ENCODE measurements at places on chromosomes 5 and 9.

DNA sequence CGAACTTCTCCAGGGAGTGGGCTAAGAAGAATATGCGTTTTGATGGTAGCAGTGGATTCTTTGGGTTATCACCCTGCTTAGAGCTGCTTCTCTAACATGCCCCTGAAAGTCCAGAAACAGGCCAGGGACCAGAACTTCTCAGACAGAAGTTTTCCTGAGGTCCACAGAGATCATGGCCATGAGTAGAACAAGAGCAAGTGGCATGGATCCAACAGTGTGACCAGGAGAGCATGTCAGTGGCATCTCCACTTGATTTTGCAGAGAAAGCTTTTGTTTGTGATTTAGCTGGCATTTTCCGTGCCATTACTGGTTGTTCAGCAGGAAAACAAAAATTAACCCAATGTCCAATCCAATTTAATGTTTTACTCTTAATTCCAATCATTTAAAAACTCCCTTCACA, 298.5 kb upstream of the CD180 start:
- DNase-seq = no peak

- DNase-seq = no peak
These were observed 99.3 kb upstream of the NIPBL start for GRCh38 chr5:36777105-36777757.

GRCh38 chr9:108750661-108751215, 105.0 kb downstream of the ACTL7B start:
- DNase-seq = no peak

DNA sequence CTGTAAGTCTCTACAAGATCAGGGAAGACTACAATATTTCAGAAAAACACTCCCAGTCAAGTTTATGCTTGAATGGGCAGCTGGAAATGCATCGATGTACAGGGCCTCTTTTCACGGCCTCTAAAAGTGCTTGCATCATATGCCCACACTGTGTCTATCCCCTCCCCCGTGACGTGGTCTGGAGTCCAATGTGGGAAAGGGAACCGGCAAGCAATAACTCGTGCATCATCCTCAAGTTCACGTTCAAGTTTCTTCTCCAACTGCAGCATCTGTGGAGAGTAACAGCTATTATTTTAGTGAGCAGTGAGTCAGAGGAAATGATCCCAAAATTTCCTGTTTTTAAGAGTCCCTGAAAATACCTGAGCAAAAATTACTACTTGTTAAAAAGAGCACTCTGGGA, 22.3 kb downstream of the ATPSCKMT start:
- DNase-seq = no peak

- DNase-seq = no peak
These were observed 353 bp downstream of the SH3PXD2B start for GRCh38 chr5:172453986-172454357.

GRCh38 chr5:16574789-16575721, 41.7 kb downstream of the RETREG1 start:
- no peak for DNase-seq

- peak; percentile 84 for DNase-seq
These were observed 1.3 kb upstream of the REEP5 start for GRCh38 chr5:112923148-112923917.

GRCh38 chr5:132500931-132501628, 10.5 kb upstream of the IRF1 start:
- peak; percentile 83 for DNase-seq

DNA sequence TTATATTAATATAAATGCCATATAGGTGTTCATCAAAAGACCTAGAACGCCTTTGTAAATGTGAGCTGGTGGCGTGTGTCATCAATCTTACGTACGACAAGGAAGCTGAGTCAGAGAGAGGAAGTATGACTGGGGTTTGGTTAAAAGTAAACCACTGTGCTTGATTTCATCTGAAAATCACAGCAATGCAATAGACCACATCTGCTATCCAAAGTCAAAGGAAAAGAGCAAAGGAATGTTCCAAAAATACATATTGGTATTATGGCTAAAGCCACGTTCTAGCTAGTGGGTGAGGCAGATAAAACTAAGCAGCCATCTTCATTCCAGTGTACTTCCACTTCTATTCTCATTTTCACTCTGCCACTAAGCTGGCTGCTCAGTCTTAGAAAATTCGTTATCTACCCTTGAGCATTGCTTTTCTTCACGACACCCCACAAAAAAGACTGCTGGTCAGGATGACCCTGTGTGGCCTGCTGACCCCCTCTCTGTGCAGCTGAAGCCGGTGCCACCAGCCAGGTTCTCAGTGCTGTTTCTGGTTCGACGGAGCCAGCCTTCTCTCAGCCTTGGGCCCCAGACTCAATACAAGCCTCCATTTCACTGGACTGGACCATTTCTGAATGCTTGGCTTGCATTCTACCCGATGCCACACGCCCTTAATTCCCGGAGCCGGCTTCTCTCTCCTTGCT, 23.8 kb downstream of the SHC3 start:
- peak; percentile 75 for DNase-seq

- DNase-seq = no peak
These were observed 498.0 kb downstream of the PRDM9 start for GRCh38 chr5:24005384-24005783.

GRCh38 chr5:164097749-164098148, 592.3 kb downstream of the MAT2B start:
- DNase-seq = no peak

- no peak for DNase-seq
These were observed 154.0 kb downstream of the PAX5 start for GRCh38 chr9:36880075-36880474.

- no peak for DNase-seq
These were observed 142.7 kb downstream of the MLLT3 start for GRCh38 chr9:20479419-20480155.

- no peak for DNase-seq
These were observed 41.8 kb downstream of the CAVIN4 start for GRCh38 chr9:100619665-100620064.

GRCh38 chr9:129109952-129110739, 447 bp downstream of the CRAT start:
- no peak for DNase-seq

- peak; percentile 71 for DNase-seq
These were observed at the start of gene F2R for GRCh38 chr5:76715736-76716455. Gene F2R, plus strand, starts transcription at chr5:76716126. Its CDS starts 182 bp downstream, at chr5:76716308.

DNA sequence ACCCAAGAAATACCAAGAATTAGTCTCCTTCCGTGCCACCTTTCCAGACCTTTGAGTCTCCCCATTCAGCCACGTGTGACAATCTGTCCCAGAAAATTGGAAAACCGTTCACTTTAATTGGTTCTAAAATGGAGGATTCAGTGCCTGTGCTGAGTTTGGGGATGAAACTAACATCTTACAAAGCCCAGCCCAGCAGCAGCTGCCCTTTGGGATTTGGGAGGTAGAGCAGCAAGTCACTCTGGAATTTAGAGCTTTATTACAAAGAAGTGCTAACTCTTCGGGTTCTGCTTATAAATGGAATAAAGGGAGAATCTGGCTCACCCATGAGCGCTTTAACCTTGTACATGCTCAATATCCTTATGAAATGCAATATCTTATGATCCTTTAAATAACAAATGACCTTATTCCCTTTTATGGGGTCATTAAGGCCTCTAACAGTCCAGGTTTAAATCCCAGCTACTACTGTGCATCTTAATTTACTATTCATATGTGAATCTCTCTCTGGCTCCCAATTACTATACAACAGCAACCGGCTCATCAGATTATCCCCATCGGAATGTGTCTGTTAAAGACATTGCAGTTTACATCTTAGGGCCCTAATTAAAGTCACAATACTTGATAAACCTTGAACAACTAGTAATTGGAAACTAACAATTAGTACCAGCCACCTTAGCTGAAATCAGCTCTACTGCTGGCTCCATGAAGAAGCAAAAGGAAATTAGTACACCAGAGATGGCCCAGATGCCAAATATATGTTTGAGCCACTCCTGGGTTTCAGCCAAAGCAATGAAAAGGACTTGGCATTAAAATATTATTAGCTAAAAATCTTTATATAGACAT, 271.8 kb upstream of the SMARCA2 start:
- no peak for DNase-seq

GRCh38 chr5:136133222-136133921, 727 bp downstream of the SMAD5 start:
- DNase-seq = peak; percentile 21

- no peak for DNase-seq
These were observed 114.3 kb upstream of the TNC start for GRCh38 chr9:115232181-115232774.

- no peak for DNase-seq
These were observed 2.2 kb downstream of the TMEM141 start for GRCh38 chr9:136793086-136793946.

DNA sequence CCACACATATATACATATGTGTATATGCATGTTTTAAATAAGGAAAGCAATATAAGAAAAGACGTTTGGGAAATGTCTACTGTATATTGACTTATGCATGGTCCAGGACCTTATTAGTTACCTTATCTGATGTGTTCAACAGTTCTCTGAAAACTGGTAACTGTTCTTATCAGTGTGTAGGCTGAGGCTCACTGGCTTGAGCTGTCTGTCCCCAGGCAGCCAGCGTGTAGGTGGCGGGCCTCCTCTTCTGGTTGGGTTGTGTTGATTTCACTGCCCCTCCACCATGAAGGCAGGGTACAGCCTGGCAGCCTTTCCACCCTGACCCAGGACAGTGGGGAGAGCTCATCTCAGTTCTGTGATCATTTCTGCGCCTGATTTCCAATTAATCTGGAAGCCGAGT, 38.7 kb upstream of the SEMA4D start:
- DNase-seq = peak; percentile 64

DNA sequence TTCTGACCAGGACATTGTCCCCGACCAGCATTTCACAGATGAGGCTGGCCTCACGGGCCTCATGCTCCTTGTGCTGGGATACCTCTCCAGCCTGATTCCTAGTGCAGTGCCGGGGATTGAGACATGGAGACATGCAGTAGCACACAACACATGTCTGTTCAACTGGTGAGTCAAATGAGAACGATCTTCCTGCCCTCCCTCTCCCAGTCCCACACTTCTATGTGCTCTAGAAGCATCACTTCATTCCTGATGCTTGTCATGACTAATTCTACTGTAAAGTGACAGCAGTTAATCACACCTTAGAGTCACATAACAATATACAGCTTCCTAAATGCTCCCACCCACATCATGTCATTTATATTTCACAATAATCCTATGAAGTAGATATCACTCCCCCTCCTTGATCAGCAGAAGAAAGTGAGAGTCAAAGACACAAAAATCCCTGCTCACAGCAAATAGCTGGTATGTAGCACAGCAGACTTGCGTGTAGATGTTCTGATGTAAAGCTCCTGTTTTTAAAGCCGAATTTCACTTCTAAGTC, 101.8 kb downstream of the CCDC192 start:
- no peak for DNase-seq

GRCh38 chr5:20032896-20033295, 44.9 kb upstream of the CDH18 start:
- no peak for DNase-seq

- no peak for DNase-seq
These were observed 32.6 kb downstream of the SPATA31D1 start for GRCh38 chr9:82021198-82021597.

DNA sequence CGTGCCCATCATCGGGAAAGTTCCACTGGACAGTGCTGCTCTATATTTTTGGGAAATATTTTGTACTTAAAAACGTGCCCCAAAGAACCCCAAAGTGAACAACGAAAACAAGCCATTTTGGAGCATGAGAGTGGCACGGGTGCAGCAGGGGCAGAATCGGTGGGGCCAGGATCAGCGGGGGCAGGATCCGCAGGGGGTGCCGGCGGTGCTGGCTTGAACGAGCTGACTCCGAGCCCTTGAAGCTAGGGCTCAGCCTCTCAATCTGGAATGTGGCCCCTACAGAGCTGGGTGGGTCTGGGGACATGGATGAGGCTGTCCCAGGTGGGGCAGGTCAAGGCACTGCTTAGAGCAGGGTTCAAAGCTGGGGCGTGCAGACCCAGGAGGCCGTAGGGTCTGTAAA, 104.7 kb upstream of the COL5A1 start:
- no peak for DNase-seq

- DNase-seq = no peak
These were observed 12.9 kb downstream of the YTHDC2 start for GRCh38 chr5:113526421-113526820.

DNA sequence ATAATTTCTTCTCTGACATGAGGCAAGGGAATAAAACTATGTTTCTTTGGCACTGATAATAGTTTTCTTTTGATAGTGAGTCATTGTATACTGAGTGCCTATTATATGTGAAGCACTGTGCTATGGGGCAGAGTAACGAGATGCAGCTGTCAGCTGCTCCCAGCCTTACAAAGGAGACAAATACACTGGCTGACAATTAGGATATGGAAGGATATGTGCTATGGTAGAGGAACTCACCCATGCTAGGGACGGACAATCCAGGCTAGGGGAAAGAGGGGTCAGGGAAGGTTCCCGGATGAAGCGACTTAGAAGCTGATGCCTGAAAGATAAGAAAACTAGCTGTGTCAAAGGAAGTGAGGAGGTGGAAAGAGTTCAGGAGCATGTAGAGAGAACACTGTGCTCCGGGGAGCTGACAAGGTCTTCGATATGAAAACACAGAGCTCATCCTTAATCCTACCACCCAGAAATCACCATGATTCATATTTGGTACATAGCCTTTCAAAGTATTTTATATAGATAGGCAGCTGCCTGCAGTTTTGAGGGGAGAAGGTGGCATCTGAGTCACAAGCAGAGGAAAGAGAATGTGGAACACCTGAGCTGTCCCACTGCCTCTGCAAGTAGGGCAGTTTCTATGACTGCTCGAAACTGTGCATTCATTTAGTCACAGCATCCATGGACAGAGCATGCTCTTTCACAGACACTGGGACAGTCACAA, 12.1 kb downstream of the BSPRY start:
- DNase-seq = no peak

- no peak for DNase-seq
These were observed 344.8 kb downstream of the ARRDC3 start for GRCh38 chr5:91038180-91038808.

GRCh38 chr9:88722753-88723152, 187.8 kb downstream of the NXNL2 start:
- DNase-seq = peak; percentile 1

DNA sequence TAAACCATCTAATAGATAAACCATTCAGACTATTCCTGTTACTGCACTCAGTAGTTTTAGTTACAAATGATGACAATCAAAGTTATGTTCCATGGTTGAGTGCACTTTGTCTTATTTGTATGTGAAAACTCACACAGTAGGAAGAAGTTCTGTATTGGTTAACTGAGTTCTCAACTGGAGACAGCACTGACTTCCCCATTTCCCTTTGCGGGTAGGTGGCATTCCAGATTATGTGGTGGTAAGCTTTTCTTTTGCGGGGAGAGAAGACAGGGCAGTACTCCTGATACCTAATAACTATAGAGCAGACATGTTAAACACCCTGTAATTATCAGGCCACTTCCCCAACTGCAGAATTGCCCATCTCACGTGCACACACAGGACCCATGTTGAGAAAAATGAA, 24.4 kb downstream of the TARS1 start:
- no peak for DNase-seq

DNA sequence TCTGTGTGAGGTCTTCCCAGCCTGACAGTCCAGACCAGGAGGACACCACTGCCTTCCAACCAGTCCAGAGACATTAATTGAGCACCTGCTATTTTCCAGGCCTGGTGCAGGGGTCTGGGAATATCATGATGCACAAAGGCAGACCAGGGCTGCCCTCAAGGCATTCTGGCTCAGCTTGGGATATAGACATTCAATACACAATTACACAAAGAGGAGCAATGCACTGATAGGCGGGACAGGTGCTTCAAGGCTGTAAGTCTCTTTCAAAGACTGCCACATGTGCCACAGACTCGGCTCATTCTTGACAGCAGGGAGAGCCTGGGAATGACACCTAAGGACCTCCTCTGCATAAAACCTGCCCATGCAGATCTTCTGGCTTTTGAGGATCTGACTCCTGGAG, 158.6 kb downstream of the C5orf15 start:
- no peak for DNase-seq
